ENCODE measurements at places on chromosomes 5 and 9. TPM values are rescaled to one million over a fixed set of nuclear protein-coding genes. Genes with fewer than 3 reads are reported as not detected.

Gene CATSPER3
- total RNA-seq = 0.34 TPM

Gene ARRDC1
- total RNA-seq = 32.2 TPM

Gene SPINK4
- total RNA-seq = not detected

Gene STK32A
- total RNA-seq = not detected

Gene NANS
- 127 TPM for total RNA-seq

Gene SPRY4
- total RNA-seq = 24.2 TPM

GRCh38 chr9:124110307-124110915, 98.8 kb downstream of the LHX2 start:
- DNase-seq = peak; percentile 73

DNA sequence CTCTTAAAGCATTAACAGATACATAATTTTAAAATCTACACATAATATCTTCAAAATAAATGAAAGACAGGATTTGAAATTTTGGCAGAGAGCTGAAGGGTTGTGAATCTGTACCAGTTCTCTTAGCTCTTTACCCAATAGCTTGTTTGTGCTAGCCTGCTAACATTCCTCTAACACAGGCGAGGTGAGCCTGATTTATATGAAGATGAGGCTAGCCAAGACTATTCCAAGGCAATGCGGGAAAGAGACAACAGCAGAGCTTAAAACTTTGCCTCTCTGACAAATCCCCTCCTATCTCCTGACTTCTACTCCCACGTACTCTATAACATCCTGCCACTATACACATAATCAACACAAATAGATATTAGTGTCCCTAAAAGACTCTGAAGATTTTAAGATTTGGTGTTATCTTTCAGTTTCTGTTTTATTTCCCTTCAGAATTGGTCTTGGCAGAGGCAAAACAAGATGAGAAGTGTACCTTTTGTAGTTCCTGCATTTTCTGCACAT, 745.6 kb upstream of the ZNF608 start:
- DNase-seq = no peak

- DNase-seq = peak; percentile 65
These were observed 119.9 kb downstream of the KCNIP1 start for GRCh38 chr5:170623576-170624181.

DNA sequence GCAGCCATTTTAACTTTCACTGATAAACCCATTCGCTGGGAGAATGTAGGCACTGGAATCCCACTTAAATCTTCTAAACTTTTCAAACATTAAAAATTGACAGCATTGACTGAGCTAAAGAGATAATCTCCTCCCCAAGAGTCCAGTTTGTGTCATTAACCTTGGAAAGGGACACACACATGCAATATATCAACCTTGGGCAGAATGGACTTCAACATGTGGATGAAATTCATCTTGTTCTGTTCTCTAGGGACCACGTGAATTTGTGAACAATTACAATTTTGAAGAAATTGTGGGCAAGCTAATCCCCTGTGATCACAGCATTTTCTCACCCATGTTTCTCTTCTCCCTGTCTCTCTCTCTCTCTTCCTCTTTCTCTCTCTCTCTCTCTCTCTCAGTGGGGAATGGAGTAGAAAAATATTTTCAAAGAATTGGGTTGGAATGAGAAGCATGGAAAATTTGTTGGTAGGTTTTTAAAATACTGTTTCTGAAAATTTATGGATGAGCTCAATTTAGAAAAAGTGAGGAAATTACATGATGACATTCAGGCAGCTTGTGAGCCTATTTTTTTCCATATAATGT, 553.7 kb downstream of the EBF1 start:
- no peak for DNase-seq

DNA sequence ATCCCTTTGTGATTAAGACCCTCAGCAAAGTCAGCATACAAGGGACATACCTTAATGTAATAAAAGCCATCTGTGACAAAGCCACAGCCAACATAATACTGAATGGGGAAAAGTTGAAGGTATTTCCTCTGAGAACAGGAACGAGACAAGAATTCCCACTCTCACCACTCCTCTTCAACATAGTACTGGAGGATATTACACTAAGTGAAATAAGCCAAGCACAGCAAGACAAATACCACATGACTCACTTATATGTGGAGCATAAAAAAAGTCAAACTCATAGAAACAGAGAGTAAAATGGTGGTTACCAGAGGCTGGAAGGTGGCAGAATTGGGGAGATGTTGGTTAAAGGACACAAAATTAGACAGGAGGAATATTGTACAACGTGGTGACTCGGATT, 118.1 kb upstream of the NFIL3 start:
- DNase-seq = no peak

DNA sequence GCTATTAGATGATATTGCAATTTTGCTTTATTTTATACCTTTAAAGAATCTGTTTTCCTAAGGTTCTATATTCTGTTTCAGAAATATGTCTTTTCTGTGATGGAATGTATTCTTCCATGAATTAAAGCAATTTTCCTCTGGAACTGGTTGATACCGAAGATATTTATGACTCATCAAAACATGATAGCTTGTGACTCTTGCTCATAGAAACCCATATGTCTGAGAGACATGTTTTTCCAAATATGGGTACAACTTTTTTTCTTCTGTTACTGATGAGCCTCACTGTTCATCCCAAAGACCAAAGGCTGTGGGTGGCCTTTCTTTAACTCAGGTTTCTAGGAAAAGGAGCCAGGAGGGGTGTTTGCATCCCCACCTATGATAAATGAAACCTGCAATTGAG, 126.1 kb upstream of the PAPPA start:
- no peak for DNase-seq

GRCh38 chr5:111463311-111463710, 49.0 kb downstream of the STARD4 start:
- no peak for DNase-seq

DNA sequence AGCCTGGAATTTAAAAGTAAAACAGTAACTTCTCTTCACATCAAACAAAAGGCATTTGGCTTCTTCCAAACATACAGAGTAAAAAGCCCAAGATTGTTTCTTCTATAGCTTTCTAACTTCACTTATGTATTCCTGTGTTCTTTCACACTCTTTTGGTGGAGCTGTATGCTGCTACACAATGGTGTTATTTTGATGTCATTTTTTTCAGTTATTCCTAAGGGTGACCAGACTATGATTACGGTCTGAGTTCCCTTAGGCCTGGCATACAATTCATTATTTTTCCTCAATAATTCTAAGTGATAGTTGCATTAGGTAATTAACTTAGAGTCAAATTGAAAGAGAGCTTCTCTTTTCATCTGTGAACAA, 66.3 kb upstream of the IL7R start:
- DNase-seq = no peak

DNA sequence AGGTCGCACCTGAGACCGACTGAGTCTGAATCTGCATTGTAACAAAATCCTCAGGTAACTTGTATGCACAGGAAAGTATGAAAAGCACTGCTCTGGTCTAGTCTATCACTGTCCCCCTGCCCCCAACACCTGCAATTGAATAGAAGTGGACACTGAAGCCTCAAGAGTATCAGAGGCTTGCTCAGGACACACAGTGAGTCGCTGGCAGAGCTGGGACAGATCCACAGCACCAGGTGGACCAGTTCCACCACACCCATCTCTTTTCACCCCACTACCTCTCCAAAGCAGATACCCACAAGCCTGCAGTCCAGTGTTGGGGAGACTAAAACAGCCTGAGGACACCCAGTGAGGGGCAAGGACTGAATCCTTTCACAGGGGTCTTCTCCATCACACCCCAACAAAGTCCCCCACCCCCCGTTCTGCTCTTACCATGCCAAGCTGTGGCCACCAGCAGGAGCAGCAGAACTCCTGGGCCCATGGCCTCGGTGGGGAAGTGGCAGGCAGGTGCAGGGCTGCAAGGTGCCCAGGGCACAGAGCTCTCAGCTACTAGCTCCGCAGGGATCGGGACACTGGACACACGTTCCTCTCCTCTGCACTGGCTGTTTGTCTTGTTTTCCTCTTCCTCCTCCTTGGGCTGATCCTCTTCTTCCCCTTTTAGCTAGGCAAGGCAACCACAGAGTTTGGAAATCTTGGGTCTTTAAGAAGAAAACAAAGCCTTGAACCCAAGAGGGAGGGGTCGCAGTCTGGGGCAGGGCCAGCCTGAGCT, at the start of gene CSF1R:
Gene CSF1R (minus strand): TSS at position 605 of the 766 bp plus-strand sequence. CDS start 127 bp downstream, at position 478.
- DNase-seq = no peak

DNA sequence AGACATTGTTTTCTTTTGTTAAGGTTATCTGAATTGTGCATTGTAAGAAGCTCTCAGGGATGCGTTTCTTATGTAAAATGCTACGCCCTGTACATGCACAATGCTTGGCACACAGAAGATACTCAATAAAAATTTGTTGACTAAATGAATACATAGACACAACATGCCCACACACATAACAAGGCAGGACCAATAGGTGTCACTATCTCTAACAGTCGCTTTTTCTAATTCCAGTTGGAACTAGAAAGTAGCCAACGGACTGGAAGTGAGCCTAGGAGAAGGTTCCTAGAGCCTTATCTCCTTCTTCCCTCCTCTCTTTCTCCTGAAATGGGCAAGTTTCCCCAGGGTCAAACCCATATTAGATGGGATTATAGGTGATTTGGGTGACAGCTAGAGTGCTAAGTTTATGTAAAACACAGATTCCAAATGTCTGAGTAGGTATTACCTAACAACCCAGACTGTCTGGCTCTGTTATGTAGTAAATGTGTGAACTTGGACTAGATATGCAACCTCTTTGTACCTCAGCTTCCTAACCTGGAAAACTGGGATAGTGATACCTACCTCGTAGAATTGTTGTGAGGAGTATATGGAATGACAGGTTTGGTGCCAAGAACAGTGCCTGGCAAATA, 603.0 kb downstream of the RAB3C start:
- no peak for DNase-seq

DNA sequence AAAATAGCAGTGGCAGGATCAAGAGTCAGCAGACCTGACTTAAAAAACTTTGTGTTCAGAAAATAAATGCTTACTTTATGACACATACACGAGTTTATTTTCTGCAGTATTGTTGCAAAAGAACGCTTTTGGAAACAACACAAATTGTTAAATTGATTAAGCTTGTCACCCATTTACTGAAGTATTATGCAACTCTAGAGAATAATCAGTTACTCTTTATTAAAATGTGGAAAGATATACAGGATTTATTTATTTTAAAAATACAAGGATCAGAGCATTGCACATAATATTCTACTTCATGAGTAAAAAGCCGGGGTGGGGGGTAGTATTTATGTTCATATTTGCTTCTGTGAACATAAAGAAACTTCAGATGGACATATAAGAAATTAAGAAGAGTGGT, 20.0 kb downstream of the FYB1 start:
- no peak for DNase-seq

DNA sequence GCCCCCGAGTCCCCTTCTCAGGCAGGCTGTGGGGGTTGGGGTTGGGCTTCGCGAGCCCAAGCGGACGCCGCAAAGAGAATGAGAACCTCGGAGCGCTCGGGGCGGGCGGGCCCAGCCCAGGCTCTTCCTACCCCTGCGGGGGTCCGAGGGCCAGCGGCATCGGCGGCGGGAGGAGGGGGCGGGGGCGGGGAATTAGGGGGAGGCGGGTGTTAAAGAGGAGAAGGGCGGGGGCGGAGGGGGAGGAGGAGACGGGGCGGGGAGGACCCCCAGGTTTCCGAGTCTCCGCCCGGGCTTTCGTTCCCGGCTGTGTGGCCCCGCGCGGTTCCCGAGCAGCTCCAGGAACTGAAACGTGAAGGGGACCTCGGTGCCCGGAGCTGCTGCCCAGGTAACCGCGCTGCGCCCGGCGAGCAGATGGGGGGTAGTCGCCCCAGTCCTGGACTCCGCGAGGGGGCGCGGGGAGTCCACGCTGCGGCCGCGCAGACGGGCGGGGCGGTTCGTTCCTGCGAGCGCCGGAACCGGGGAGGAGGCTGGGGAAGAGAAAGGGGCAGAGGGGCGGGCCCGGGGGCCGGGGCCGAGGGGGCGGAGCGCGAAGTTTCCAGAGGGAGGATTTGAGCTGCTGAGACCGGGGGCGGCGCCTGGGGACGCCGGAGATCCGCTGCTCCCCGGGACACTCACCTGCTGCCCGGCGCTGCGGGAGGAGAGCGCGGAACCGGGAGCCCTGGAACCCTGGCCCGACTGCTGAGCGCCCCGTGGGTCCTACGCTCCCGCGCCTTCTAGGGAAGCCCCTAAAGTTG, 38.4 kb upstream of the PLEKHG4B start:
- DNase-seq = peak; percentile 53

DNA sequence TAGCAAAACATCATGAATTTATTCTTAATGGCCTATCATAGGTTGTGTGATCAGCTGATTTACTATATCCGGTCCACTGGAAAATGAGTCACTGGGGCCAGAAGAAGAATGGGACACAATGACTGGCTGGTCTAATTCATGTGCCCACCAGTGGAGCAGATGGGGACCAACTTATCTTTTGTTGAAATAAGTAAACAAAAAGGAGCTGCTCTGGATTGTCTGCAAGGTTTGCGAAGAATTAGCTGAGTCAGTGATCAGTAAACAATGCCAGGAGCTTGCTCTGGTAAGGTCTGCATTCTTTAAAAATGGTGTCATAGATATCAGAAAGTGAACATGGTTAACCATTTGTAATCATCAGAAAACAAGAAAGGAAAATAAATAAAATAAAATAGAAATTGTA, 128.0 kb downstream of the RASEF start:
- no peak for DNase-seq
